ENCODE measurements at places on chromosomes 11 and 22.

DNA sequence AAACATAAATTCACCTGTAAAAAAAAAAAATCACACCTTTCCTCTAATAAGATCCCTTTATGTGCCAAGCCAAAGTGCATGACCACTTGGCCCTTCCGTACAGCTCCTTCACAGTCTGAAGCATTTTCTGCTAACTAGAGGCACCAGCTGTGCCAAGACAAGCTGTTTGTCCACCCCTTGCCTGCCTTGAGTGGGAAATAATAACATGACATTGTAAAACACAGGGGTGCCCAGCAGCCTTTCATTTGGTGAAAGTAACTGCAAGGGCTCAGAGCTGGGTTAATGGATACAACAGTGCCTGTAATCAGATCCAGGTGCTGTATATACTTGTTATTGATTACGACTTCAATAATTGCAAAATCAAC lies 59.2 kb downstream of the DDIAS start:
- no peak for DNase-seq

DNA sequence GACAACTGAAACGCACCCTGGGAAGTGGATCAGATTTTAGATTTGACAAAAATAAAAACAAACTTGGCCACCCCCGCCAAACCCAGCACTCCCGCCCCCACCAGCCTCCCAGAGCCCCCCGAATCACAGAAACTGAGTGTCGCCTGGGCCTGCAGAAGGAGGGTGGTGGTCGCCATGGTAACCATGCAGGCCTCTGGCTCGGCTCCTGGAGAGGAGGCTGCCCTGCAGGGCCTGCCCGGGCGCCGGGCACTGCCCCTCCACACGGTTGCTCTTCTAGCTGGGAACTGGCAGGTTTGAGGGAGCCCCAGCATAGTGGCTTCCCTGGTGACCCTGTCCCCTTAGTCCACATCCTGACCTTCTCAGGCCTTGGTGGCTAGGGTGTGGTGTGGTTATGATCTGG lies 19.3 kb downstream of the CACNA1I start:
- no peak for DNase-seq

DNA sequence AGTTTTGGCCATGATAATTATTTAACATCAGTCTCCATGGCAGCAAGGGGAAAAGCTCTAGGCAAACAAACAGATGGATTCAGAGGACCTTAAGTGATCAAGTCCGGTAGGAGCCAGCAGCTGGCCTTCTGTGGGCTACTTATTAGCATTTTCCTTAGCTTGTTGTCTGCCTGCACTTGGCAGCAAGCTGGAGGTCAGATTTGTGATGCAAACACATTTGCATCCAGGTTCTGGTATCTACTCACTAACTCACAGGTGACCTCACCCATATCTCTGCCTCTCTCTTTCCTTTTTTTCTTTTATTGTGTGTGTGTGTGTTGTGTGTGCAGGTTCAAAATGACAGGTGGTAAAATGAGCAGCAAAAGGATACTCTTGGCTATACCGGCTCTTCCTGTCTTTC lies 32.3 kb downstream of the ARHGAP42 start:
- peak; percentile 83 for DNase-seq

DNA sequence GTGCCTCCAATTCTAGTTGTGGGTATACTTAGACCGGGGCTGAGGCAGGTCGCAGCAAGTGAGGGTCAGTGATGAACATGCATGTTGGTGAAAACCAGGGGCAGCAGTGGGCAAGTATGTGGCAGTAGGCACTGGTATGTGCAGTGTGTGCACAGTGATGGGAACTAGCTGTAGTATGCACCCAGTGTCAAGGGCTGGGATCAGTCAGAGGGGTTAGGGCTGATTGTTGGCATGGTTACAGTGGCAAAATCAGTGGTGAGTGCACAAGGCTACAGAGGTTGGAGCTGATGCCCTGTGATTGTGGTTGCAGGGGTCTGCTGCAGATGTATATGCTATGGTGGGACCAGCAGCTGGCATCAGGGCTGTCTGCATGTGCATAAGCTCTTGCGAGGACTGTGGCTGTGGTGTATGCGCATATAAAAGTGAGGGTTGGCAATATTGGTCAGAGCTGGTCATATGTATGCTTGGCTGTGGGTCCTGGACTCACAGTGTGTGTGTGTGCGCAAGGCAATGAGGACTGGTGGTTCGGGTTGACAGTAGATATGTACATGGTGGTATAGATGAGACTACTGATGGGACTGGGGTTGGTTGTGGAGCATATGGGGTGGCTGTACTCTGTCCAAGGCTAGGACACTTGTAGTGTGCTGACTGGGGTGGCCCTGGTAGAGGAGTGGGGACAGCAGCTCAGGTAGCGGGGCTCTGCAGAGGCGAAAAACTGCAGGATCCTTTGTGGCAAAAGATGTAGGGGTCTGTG lies 33.7 kb upstream of the CHORDC1 start:
- no peak for DNase-seq

GRCh38 chr22:20011993-20012740 lies 4.5 kb downstream of the ARVCF start:
- no peak for DNase-seq

GRCh38 chr11:95593111-95593510 lies 196.5 kb downstream of the FAM76B start:
- DNase-seq = peak; percentile 79

GRCh38 chr11:126874276-126874675 lies 126.3 kb downstream of the KIRREL3 start:
- no peak for DNase-seq

- DNase-seq = no peak
These were observed 6.1 kb downstream of the TNNT3 start for GRCh38 chr11:1925373-1926155.

DNA sequence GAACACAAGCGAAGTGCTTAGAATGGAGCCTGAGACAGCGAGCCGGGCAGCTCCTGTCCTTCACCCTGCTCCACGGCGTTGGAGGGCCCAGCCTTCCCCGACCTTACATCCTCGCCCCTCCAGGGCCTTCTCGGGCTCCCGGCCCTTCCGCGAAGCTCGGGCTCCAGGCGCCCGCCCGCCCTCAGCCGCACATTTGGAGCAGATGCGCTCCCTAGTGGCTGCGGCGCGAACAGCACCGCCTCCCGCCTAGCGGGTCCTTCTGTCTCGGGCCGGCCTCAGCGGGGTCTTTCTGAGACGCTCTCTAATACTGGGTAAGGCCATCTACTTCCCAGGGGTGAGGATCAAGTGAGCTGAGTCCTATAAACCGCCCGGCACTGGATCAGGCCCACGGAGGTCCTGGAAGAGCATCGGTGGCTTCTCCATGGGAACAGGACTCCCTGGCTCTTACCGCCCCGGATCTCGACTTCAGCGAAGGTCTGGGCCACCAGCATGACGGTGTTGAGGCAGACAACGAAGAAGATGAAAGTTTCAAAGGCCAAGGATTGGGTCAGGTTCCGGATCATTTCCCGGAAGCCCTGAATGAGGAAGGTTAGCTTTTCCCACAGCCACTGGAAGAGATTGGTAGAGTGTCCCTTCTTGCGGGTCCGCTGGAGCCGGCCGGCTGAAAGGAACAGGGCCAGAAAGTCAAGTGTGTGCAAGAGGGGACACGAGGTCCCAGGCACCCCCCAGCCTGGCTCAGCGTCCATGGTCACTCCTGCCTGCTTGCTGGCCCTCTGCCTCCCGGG lies 3.7 kb downstream of the CATSPER1 start:
- DNase-seq = no peak

GRCh38 chr11:673866-674265 lies 21.2 kb downstream of the DEAF1 start:
- DNase-seq = no peak

DNA sequence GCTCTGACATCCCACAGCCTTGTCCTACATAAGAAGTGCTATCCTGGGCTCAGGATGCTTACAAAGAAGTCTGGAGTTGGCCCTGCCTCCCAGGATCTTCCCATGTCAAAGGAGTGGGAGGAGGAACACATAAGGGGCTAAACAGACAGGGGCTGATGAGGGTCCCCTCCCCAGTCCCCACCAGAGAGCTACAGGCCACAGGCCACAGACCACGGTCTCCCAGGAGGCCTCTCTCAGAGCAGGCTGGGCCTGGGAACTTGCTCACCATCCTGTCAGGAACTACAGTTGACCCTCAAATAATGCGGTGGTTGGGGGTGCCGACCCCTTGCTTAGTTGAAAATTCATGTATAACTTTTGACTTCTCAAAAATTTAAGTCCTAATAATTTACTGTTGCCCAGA lies 315.5 kb downstream of the NTM start:
- DNase-seq = no peak

DNA sequence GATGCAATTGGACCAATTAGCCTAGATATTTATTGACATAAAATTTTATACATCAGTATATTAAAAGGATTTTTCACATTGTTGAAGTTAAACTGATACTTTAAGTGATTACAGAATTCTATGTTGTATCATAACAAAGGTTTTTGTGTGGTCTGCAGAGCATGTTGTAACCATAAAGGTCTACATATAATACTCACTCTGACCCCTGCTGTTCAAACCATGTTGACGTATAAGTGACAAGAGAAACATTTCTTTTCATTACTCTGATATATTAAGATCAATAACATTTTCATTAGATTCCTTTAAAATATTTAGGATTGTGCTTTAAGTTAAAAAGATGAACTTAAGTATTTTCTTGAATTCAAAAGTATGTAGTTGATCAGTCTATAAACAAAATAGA lies 63.9 kb downstream of the GAS2 start:
- peak; percentile 23 for DNase-seq

- DNase-seq = no peak
These were observed 2.0 kb upstream of the ASCL2 start for GRCh38 chr11:2272228-2272945.

DNA sequence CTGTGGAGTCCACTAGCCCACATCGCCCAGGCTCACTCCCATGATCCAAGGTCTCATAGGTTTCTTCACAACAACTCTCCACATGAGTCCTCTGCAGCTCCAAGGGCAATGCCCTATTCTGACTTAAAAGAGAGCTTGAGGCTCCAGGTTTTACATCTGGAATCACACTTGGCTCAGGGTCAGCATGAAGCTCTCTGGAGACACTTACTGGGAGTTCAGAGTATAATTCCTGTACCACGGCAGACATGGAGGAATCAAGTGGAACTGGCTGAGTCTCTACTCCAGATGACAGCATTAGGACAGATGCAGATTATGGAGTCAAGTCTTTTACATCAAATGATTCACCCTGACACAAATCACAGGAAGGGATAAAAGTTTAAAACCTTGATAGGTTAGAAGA lies 11.4 kb downstream of the PRR14L start:
- no peak for DNase-seq

GRCh38 chr22:22785316-22786065 lies 102.1 kb upstream of the IGLL5 start:
- DNase-seq = no peak

GRCh38 chr11:116507016-116507415 lies 265.8 kb downstream of the BUD13 start:
- no peak for DNase-seq

- no peak for DNase-seq
These were observed 205.8 kb upstream of the PDGFD start for GRCh38 chr11:104369761-104370160.

DNA sequence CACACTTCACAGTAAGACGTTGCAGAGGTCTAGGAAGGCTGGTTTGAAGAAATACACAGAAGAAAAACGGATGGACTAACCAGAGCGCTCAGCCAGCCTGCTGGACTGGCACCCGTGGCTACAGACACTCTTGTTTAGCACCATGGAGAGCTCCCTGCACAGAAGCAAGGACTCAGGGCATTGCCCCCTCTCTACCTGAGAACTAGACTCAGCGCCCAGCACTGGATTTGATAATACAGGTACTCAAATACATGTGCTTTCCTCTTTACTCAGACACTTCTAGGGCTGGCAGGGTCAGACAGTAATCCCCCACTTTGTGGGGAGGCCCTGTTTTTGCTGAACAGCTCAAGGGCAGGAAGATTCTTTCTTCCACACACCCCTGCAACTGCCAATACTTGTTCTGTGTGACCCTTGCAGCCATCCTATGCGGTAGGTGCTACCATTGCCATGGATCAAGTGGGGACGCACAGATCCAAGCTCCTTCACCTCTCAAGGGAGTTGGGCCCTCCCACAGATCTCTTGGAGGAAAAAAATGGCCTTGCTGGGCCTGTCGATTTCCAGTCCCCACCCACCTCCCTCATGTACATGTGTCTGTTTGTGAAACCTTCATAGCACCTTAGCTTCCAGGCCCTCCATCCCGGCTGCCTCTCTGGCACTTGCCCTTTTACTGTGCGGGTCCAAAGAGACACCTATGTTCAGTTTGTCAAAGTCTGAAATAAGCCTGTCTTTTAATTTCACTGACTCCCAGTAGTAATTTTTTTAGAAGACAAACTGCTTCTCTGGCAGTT lies 5.1 kb upstream of the P2RX6 start:
- no peak for DNase-seq

- no peak for DNase-seq
These were observed 28.6 kb upstream of the BID start for GRCh38 chr22:17802822-17803221.

GRCh38 chr11:58575377-58576020 lies at the start of gene LPXN:
Gene LPXN, minus strand, starts transcription at chr11:58575856. Its CDS starts 84 bp downstream, at chr11:58575772.
- no peak for DNase-seq

DNA sequence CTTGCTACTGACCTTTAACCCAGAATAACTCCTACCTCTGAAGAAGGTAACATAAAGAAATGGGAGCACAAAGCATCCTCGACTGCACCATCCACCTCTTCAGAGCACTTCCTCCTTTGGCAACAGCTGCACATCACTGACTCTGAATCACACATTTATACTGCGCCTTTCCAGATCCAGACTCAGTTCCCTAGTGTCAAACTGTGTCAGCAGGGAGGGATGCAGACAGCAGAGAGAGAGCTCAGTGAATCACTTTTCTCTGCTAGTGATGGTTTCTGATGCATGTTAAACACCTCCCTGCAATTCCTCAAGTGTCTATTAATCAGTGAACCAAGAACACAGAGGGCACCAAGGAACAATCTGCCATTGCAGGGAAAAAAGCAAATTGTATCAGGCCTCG lies 118.9 kb downstream of the PLEKHA7 start:
- DNase-seq = no peak

DNA sequence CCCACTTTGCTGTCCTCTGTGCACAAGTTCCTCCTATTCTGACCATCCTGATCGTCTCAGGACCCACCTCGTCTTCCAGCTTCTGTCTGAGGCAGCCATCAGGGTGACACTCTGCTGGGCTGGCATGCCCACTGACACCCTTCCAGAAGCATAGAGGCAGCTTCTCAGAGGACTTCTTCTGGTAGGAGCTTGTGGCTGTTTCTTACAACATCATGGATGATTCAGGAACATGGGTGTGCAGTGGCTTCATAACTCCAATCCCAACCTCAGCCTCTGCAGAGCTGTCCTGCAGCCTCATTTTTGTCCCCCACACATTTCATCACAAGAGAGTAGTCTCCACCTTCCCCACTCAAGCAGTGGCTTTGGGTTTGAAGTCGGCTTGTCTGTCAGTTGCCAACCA lies 20.9 kb upstream of the CTR9 start:
- no peak for DNase-seq

DNA sequence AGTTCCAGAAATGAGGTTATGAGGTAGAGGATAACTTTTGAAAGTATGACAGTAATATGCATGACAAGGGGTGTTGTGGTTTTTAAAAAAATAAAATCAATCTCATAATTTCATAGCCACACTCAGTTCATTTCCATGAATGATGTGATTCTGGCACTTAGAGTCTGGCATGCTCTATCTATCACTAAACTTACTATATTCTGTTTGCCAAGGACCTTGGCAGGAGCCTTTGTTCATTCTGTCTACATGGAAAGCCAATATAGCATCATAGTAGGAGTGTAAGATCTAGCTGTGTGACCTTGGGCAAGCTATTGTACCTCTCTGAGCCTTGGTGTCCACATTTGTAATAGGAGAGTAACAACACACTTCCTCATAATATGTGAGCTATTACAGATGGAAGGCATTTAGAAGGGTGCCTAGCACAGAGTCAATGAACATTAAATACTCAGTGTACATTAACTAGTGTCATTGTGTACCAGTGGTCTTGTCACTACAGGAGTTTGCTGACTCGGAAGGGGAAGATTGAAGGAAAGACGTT lies 507.6 kb downstream of the SOX6 start:
- peak; percentile 35 for DNase-seq

- no peak for DNase-seq
These were observed 877.0 kb downstream of the OPCML start for GRCh38 chr11:132655187-132655855.
